Activated T-helper 1 cell treated with anti-CD3 and anti-CD28 coated beads, Interleukin-2, amount 50 U/mL, for 16 hours (primary cell): ENCODE measurements at places on chromosomes 4 and X.

DNA sequence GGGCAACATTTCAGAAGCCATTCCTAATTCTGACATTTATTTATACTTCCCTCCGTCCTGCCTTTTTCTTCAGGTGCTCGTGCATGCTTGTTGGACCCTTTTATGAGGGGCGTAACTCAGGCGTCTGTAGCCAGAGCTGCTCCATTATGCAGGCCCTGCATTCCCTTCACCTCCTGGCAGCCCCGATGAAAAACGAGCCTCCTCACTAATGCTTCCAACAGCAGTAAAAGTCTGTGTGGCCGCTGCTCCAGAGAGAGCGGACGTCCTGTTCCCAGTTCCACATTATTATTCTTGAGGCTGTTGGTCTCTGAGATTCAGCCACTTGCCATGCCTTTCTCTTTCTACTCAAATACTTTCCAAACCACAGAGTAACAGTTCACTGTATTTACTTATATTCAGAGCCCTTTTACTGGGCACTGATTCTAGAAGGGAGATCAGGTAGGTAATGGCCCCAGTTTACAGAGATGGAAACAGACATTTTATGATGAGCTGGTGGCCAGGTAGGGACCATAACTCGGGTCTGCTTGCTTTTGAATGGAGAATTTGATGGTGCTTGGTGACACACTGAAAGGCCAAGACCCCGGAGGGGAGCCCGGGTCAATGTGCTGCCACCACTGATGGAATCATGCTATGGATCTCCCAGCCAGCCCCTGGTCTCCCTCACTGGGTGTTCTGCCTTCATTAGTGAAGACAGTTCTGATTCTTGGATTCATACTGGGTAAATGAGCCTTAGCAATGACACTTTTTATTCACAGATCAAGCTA, 101.0 kb downstream of the GATB start:
- DNase-seq: no peak

GRCh38 chrX:38563030-38563429, 1.7 kb downstream of the TSPAN7 start:
- no peak for DNase-seq

- DNase-seq: no peak
These were observed 597.0 kb downstream of the IQCM start for GRCh38 chr4:149218672-149219071.

GRCh38 chrX:133639726-133640125, 224.4 kb upstream of the GPC4 start:
- no peak for DNase-seq

DNA sequence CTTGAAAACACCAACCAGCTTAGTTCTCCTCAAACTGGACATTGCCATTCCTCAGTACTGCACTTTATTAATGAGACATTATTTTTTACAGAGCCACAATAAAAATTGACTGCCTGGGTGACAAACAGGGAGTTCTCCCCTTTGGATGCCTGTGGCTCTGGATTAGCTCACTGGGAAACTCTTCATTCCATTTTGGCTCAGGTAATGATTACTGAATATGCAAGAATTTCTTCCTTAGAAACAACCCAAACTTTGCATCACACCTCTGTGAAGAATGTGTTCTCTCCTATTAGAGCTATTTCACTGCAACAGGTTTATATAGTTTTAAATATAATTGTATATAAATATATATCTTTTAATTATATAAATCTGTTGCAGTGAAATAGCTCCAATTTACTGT, 2065.8 kb downstream of the ARAP2 start:
- no peak for DNase-seq

DNA sequence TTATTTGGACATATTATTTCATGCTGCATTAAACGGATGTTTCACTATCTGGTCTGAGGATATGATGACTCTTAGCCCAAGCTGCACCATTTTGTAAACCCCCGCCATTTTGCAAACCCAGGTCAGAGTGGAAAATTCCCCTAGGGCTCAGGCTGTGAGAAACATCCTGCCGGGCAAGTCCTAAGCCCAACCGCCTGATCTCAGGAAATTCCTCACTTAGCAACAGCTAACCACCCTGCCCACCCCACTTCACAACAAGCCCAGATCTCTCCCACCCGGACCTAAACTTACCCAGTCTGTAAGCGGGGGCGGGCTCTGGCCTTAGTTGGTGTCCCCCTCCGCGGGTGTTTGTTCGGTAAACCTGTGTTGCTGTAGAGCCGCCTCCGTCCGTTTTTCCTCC, 2747.1 kb downstream of the PCDH7 start:
- no peak for DNase-seq
